ENCODE measurements at places on chromosomes 1 and 21.
A peak's percentile ranks its signal among the peaks of the same experiment; 100 is the strongest.

DNA sequence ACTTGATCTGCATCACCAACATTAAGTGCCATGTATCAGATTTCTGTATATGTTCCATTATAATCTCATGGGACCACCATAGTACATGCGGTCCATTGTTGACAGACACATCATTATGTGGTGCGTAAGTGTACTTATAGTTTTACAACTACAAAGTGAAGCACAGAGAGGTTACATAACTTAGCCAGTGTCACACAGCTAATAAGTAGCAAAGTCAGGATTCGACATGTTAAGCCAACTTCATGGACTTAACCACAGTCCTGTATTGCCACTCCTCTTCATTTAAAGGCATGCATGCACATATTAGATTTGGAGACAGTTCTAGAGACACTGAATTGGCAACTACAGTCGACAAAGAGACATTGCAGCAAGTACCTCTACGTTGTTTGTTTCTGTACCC lies 120.5 kb downstream of the ATF6 start:
- DNase-seq: no peak

DNA sequence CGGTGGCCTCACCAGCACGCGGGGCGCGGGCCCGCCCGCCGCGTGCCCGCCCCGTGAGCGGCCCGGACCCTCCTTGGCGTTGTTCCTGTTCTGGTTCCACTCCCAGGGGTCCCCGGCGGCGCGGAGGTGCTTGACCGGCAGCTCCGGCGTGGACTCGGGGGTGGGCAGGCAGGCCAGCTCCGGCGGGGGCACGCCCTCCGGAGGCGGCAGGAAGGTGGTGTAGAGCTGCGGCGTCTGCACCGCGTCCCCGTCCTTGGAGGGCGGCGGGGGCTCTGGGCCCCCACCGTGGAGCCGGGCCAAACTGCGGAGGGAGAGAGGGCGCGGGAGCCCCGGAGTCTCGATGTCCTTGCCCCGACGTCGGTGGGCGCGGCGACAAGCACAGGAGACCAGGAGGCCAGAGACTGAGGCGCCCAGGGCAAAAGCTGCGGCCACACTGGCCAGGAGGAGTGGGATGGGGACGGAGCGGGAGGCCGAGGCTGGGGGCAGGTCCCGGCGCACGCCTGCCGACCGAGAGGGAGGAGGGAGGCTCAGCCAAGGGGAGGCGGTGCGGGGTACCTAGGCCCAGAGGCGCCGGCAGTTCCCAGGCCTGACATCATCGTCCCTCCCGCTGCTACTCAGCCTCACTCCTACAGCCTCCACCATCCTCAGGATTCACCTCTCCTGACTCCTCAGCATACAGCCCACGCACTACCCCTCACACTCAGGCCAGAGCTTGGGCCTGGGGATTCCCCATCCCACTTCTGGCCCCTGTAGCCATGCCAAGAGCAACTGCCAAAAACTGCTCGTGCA lies 13.2 kb downstream of the SEMA6C start:
- no peak for DNase-seq

DNA sequence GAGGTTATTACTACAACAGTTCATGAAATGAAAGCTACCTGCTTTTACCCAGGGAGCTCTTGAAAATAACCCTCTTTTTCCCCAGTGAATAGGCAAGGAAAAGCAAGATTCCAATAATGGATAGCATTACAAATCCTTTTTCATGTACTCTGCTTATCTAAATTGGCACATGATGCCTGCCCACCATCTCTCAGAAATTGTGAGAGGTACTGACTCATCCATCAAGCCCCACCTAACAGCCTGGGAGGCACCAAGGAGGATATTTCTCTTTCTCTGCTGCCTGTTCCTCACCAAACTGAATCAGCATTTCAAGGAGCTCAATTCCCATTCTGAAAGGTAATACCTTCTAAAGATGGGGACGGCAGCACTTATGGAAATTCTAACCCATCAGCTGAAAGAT lies 34.4 kb downstream of the PALMD start:
- DNase-seq: no peak

GRCh38 chr1:15667362-15667761 lies 16.8 kb upstream of the PLEKHM2 start:
- no peak for DNase-seq

- no peak for DNase-seq
Observed at GRCh38 chr1:99645699-99646531, at the start of gene PALMD. PALMD (plus strand) TSS chr1:99646113; CDS start chr1:99646318, 205 bp downstream.

DNA sequence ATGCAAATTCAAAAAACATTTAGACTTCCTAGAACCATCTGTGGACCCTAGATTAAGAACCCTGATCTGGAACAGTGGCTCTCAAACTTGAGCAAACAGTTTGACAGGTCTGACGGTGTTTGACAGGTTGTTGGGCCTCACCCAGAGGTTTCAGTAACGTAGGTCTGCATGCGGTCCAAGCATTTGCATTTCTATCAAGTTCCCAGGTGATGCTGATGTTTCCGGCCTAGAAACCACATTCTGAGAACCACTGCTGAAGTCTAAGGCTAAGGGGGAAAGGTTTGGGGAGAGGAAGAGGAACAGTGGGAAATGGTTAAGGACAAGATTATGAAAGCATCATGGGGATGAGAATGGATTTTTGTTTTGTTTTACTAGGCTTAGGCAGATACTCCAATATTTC lies 48.6 kb downstream of the MDM4 start:
- no peak for DNase-seq

DNA sequence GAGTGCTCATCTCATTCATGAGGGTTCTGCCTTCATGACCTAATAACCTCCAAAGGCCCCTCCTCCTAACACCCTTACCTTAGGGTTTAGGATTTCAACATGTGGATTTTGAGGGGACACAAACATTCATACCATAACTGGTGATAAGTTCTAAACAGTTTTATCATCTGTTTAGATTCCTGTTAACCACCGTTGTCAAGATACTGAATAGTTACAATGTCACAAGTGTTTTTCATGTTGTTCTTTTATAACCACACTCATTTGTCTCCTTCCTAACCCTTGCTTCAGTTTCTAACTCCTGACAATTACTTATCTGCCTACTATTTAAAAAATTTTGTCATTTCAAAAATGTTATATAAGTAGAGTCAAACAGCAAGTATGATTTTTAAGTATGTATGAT lies 86.0 kb downstream of the NCAM2 start:
- no peak for DNase-seq

- no peak for DNase-seq
Observed at GRCh38 chr1:186502087-186502486, 41.2 kb upstream of the PDC start.

- no peak for DNase-seq
Observed at GRCh38 chr21:23398726-23399125, 2208.6 kb downstream of the MRPL39 start.

DNA sequence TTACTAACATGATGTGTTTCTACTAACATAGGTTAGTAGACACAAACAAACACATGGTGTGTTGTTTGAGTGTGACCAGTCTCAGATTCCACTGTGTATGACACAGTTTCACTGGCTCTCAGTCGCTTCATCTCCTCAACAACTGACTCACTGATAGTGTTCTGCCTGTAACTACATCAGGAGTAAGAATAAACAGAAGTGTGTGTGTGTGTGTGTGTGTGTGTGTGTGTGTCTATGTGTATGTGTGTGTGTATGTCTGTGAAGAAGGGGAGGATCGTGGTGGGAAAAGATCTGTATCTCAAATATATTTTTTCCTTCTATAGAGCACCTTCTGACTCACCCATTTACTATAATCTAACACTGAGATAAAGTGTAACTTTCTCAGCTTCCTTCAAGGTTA lies 391.0 kb downstream of the PTPRC start:
- DNase-seq: peak; percentile 26

GRCh38 chr1:2287649-2288048 lies 59.5 kb downstream of the SKI start:
- DNase-seq: no peak

DNA sequence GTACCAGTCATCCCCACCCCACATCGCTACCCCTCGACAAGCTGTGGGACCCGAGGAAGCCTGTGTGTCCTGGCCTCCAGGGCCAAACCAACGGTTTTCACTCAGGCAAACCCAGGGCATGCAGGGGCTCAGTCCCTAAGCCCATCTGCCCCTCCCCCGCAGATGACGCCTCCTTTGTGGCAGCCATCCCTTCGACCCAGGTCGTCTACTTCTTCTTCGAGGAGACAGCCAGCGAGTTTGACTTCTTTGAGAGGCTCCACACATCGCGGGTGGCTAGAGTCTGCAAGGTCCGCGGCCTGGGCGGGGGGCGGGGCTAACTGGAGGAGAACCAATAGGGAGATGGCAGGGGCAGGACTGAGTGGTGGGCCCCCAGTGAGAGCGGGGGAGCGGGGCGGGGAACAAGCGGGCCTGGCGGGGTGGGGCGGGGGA lies 7.4 kb downstream of the SEMA4A start:
- peak; percentile 42 for DNase-seq

DNA sequence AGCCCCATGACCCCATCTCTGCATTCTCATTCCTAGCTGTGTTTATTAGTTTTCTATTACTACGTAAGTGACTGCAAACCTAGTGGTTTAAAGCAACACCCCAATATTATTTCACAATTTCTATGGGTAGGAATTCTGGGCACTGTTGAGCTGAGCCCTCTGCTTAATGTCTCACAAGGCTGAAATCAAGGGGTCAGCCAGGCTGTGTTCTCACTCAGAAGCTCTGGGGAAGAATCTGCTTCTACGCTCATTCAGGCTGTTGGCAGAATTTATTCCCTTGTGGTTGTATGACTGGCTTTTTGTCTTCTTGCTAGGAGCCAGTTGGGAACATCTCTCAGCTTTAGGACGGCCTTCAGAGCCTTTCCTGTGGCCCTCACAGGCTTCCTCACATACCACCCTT lies 181.0 kb downstream of the GIPC2 start:
- no peak for DNase-seq

DNA sequence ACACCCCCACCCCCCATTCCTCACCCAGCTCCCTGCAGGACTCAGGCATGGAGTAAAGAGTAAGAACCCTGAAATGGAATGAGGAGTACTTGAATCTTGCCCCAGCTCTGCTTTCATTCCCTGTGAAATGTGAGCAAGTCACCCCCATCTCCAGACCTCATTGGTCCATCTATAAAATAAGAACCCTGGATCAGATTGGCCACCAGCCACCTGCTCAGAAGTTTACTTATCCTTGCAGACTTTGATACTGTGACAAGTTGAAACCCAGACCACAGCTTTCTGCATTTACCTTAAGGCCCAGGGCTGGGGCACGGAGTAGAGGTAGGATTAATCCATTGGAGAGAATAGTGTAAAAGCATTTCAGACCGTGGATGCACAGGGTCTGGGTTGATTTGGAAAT lies 2.2 kb downstream of the KISS1 start:
- DNase-seq: no peak

DNA sequence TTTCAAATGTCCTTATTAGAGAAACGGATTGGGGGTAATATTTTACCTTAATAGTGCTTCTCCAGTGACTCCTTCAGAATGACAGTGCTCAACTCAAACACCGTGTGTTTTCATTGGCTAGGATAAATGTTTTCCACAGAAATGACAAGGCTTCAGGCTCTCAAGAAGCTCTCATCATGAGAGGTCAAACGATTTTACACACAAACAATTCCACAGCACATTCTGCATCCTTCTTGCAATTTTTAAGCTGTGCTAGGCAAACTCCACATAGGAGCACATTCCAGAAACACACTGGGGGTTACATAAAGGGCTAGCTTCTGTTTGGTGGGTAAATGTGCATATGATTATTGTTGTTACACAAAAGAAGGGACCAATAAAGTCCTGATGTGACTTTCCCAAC lies 75.5 kb upstream of the IPO9 start:
- no peak for DNase-seq

DNA sequence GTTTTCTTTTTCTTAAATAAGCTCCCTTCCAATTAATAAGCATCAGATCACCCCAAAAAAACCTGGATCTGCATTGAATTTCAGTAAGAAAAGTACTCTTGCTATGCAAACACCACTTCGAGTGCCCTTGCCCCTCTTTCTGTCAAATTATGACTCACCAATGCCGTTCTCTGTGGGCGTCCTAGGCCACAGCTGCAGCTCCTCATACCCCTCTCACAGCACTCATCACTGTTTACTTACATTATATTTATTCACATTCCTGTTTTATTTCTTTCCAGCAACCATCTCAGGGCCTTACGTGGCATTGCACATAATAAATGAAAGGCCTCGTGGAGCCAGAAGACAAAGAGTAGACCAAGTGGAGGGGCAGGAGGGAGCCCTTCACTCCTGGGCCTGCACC lies 99.1 kb upstream of the CTTNBP2NL start:
- peak; percentile 36 for DNase-seq

GRCh38 chr1:90969241-90969640 lies 52.6 kb downstream of the ZNF644 start:
- DNase-seq: no peak

- no peak for DNase-seq
Observed at GRCh38 chr1:234572966-234573365, 37.0 kb downstream of the IRF2BP2 start.

- DNase-seq: no peak
Observed at GRCh38 chr1:100536031-100536430, 1.9 kb upstream of the GPR88 start.

DNA sequence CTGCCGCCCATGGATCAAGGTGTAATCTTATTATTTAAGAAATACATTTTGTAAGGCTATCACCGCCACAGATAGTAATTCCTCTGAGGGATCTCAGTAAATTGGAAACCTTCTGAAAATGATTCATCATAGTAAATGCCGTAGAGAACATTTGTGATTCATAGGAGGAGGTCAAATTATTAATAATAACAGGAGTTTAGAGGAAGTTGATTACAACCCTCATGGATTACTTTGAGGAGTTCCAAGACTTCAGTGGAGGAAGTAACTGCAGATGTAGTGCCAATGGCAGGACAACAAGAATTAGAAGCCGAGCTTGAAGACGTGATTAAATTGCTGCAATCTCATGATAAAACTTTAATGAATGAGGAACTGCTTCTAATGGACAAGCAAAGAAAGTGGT lies 280.1 kb downstream of the PTPRC start:
- no peak for DNase-seq

- peak; percentile 10 for DNase-seq
Observed at GRCh38 chr1:207619871-207620542, 24.9 kb upstream of the CR1L start.

DNA sequence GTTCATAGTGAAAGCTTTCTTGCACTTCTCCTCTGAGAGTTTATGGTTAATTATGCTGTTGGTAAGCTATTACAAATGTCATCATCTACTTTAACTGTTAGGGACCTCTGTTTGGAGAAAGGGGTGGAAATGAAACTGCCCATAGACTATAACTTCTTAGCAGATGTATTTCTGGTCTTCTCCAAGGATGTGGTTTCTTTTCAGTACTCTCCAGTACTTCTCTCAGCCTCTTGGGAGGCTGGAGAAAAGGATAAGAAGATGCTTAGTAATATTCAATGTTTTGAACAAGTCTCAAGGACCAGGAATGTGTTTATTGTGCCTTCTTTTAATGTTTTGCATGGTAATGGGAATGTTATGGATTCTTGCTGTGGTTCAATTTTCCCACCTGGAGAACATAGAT lies 60.4 kb downstream of the LAMC2 start:
- no peak for DNase-seq

GRCh38 chr1:43937179-43937865 lies 3.7 kb downstream of the ARTN start:
- DNase-seq: no peak

GRCh38 chr21:25556091-25556490 lies 51.2 kb downstream of the MRPL39 start:
- DNase-seq: no peak

All from AG04450 (cell line).